Calu3 (cell line): ENCODE measurements at places on chromosomes 11 and 22.
A peak's percentile ranks its signal among the peaks of the same experiment; 100 is the strongest.

DNA sequence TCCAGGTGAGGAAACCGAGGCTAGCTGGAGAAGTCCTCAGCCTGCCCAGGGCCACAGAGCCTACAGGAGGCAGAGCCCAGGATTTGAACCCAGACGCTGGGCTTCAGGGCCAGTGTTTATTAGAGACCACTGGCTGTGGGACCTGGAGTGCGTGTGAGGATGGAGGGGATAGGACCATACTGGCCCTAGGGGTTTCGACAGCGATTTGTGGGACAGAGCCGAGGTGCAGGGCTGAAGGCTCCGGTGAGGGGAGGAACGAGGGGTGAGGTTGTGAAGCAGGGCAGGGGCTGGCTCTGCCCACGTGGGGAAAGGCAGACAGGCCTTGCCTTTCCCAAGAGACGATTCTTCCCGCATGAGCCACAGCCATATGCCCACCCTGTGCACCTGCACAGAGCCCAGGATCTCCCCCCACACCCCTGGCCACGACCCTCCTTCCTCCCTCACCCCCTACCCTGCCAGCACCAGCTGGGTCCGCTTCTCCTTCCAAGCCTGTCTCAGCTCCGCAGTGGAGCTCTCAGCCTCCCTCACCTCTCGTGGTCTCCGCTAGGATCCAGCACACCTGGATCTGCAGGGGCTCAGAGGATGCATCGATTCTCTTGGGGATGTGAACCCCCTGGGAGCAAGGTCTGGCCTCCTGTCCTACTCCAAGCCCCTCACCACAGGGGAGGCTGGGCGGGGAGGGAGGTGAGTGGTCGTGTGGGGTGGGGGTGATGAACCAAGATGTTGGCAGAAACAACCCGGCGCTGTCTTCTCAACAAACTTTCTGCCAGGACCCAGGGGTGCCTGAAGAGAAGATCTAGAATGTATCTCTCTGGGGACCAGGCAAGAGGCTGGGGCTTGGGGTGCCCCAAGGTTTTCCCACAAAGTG lies 58.4 kb downstream of the RTL6 start:
- peaks cover 39% of the 10 kb centered on the region for H3K27me3 ChIP-seq
- no peak for DNase-seq
- H3K27ac ChIP-seq: no peak overlapping the region
- no peaks in the 10 kb centered on the region for H3K4me1 ChIP-seq
- peaks cover 3% of the 10 kb centered on the region for H3K36me3 ChIP-seq

DNA sequence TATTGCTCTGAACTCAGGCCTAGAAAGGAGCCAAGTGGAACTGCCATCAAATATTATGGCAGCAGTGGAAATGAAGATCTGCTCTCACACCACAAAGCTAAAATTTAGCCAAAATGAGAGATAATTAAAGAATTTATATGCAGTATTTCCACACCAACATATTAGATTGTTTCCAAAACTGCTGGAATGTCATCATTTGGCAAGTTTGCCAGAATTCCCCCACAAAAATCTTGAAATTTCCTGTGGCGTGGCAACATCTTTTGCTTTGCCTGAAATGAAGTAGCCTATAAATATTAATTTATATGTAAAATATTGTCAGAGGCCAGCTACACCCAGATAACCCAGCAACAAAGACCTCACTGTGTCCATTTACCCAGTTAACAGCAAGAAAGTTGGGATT lies 13.8 kb downstream of the C11orf71 start:
- no peak for DNase-seq
- H3K4me1 ChIP-seq: no peaks in the 10 kb centered on the region
- no peaks in the 10 kb centered on the region for H3K27me3 ChIP-seq
- no peaks in the 10 kb centered on the region for H3K36me3 ChIP-seq

- H3K27ac ChIP-seq: no peak overlapping the region
- H3K27me3 ChIP-seq: no peaks in the 10 kb centered on the region
- DNase-seq: no peak
- H3K36me3 ChIP-seq: no peaks in the 10 kb centered on the region
- H3K4me3 ChIP-seq: no peak overlapping the region
- no peaks in the 10 kb centered on the region for H3K4me1 ChIP-seq
These were observed 227.7 kb upstream of the ANO5 start for GRCh38 chr11:21965221-21965620.

DNA sequence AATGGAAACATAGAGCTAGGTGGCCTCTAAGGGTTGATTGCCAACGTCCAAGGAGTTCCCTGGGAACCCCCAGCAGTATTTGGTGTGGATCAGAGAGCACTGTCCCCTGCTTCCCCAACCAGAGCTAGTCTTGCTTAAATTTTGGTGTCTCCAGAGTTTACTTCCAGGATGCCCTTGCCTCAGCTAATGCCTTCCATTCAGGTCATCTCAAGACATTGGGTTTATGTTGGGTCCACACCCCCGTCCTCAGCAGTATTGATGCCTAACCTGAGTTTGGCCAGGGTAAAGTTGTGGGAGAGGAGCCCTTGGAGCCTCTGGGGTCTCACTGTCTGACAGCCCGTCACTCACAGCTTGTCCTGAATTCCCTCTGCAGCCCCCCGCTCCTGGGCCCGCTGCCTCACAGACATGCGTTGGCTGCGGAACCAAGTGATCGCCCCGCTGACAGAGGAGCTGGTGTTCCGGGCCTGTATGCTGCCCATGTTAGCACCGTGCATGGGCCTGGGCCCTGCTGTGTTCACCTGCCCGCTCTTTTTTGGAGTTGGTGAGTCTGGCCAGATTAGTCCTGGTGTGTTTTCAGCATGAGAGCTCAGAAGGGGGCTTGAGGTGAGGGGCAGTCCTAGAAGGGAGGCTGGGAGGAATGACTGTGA lies 1.4 kb downstream of the RCE1 start:
- H3K4me1 ChIP-seq: peaks cover 32% of the 10 kb centered on the region
- H3K4me3 ChIP-seq: peak overlapping the region; percentile 92
- no peak for DNase-seq
- H3K27me3 ChIP-seq: no peaks in the 10 kb centered on the region
- peak overlapping the region; percentile 94 for H3K27ac ChIP-seq

- DNase-seq: no peak
- peaks cover 43% of the 10 kb centered on the region for H3K27me3 ChIP-seq
- H3K36me3 ChIP-seq: peaks cover 14% of the 10 kb centered on the region
- peaks cover 11% of the 10 kb centered on the region for H3K4me1 ChIP-seq
These were observed 3.2 kb upstream of the GNAZ start for GRCh38 chr22:23067023-23067650.

DNA sequence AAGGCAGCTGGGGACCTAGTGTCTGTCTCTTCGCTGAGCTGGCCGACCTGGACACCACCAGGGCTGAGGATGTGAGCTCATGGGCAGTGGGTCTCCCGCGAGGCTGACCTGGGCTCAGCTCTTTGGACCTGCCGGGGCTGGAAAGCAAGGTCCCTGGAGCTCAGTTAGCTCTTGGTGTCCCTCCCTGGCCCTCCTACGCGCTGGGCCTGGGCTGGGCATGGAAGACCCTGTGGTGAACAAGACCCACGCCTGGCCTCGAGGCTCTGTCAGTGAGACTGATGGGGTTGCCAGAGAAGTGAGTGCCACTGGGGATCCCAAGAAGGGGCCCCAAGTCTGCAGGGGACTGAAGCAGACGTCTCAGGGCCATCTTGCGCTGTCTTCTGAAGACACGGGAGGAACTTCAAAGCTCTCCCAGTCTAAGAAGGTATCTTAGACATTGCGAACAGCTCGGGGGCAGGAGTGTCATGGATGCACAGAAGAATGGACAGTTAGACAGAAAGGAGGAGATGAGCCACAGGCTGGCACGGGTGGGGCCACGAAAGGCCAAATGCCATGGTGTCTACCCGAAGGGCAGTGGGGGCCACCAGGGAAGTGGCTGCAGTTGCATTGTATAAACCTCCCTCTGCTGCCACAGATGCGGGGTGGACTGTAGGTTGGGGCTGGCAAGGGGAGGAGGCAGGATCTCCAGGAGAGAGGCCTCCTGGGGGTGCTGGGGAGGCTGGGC lies 31.2 kb downstream of the NFAM1 start:
- peaks cover 60% of the 10 kb centered on the region for H3K27me3 ChIP-seq
- no peaks in the 10 kb centered on the region for H3K4me1 ChIP-seq
- H3K27ac ChIP-seq: no peak overlapping the region
- peaks cover 7% of the 10 kb centered on the region for H3K36me3 ChIP-seq
- DNase-seq: no peak
- no peak overlapping the region for H3K4me3 ChIP-seq

DNA sequence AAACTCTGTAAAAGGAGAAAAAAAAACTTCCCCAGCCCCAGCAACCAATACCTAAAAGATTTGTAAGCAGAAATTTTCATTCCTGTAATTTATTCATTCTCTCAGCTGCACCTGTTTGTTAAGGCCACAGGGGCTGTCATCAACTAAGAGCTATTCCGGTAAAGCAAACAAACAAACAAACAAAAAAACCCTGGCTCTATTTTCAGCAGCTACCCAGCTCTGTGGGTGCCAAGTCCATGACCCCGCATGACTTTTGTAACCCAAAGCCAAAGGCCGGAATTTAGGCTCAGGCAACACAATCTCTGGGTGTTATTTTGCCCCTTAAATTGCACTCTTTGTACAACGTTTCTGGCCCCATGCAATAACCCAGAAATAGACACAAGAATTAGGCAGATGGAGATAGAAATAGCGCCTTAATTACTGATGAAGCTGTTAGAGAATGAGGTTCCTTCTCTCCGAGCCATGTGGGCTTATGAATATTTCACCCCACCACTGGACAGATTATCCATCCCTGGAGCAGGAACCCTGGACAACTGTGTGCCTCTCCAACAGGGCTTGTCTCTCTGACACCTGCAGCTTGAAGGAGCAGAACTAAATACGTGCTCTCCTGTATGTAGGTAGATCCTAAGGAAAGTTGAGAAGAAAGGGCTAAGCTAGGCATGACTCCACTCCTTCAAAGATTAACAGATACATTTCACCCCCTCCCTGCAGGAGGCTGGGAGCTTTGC lies 29.4 kb downstream of the APOL6 start:
- H3K4me1 ChIP-seq: peaks cover 8% of the 10 kb centered on the region
- H3K36me3 ChIP-seq: no peaks in the 10 kb centered on the region
- peaks cover under 1% of the 10 kb centered on the region for H3K27me3 ChIP-seq
- H3K4me3 ChIP-seq: no peak overlapping the region

DNA sequence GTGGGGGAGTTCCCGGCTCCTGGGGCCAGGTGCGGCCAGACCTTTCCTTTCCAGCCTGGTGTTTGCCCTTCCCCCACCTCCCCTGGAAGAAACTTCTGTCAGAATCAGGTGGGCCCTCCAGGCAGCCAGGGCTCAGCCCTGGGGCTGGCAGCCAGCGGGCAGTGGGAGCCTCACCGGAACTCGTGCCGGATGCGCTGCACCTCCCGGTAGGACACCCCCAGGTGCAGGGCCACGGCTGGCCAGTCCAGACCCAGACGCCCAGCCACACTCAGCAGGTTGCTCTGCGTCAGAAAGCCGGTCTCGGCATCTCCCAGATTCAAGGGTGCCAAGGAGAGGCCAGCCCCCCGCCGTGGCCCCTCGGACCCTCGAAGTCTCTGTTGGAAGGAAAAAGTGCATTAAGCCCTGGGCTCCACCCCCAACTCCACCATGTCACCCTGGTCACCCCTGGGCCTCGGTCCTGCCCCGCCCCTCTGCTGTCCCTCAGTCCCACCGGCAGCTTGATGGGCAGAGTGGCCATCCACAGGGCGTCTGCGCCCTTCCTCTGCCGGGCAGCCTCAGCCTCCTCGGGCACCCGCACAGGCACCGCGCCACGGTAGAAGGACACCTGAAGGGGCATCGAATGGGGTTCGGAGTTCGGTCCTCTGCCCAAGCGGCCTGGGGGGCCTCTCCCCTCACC lies 1.7 kb upstream of the SLC25A22 start:
- H3K27ac ChIP-seq: no peak overlapping the region
- peaks cover 8% of the 10 kb centered on the region for H3K4me1 ChIP-seq
- no peak overlapping the region for H3K4me3 ChIP-seq
- H3K27me3 ChIP-seq: no peaks in the 10 kb centered on the region
- no peak for DNase-seq
- peaks cover 70% of the 10 kb centered on the region for H3K36me3 ChIP-seq

DNA sequence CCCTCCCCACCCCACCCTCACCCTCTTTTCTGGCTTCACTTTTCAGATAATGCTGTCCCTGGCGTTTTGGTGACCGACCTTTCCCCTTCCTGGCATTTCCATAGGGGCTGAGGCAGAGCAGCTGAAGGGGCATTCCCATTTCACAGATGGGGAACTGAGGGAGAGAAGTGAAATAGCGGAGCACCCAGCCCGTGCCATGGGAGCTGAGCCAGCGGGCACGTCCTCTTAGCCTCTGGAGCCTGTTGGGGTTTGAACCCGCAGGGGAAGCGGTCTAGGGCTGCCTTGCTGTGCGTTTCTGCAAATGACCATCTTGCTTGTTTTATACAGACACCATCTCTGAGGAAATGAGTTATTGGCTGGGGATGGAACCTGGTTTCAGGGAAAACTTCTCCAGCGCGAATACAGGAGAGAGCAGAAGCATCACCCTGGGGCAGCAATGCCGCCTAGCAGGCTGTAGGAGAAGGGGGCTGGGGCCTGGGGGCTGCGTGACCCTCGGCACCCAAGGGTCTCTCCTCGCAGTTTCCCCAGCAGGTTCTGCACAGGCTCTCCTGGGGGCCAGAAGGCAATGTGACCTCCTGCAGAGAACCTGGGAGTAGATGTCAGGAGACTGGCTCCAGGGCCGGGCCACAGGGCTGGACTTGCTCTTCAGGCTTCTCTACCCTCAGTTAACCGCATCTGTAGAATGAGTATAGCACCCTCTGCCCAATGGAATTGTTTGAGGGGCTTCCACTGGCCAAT lies 1.5 kb downstream of the PTPRJ start:
- peaks cover 46% of the 10 kb centered on the region for H3K4me1 ChIP-seq
- H3K36me3 ChIP-seq: peaks cover 27% of the 10 kb centered on the region
- H3K27ac ChIP-seq: peak overlapping the region; percentile 60
- DNase-seq: no peak
- H3K27me3 ChIP-seq: no peaks in the 10 kb centered on the region

DNA sequence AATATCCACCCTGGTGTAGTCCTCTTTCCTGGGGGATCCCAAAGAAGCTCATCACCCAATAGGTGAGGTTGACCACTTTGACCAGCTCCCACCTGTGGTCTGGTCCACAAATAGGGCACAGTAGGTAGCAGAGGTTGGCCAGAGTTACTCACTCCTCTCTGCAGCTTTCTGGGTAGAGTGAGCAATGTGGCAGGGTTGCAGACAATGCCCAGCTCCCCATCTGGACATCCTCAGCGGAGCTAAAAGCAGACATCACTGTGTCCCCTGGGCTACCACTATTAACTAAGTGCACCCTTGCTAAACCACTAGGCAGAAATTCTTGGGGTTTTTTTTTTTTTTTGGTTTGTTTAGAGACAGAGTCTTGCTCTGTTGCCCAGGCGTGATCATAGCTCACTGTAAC lies 48.4 kb upstream of the TP53I11 start:
- no peaks in the 10 kb centered on the region for H3K4me1 ChIP-seq
- no peak for DNase-seq
- no peak overlapping the region for H3K4me3 ChIP-seq
- H3K36me3 ChIP-seq: no peaks in the 10 kb centered on the region
- peaks cover 57% of the 10 kb centered on the region for H3K27me3 ChIP-seq
- H3K27ac ChIP-seq: no peak overlapping the region

GRCh38 chr11:123143921-123144320 lies 51.1 kb downstream of the CLMP start:
- H3K4me3 ChIP-seq: no peak overlapping the region
- DNase-seq: no peak
- H3K27ac ChIP-seq: no peak overlapping the region
- peaks cover 13% of the 10 kb centered on the region for H3K4me1 ChIP-seq
- no peaks in the 10 kb centered on the region for H3K27me3 ChIP-seq
- H3K36me3 ChIP-seq: peaks cover 5% of the 10 kb centered on the region
